Fibroblast of skin of right quadriceps (primary cell): ENCODE measurements at places on chromosomes 1 and 21.

DNA sequence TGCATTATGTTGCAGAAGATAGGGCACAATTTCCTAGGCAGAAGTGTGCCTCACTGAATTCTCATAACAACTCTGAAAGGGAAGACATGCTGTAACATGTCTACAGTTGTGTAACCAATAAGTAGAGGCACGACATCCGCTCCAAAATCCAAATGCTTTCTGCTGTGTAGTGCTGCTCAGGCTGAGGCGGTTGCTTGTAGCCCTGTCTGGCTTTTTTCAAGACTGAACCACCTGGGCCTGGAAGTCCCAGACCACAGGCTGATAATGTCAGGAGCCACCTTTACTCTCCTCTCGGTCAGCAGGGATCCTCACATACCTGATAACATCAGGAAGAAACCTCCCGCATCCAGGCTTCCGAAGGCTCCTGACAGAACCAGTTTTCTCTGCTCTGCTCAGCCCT is 10.9 kb downstream of the AKNAD1 start:
- no peak for DNase-seq

DNA sequence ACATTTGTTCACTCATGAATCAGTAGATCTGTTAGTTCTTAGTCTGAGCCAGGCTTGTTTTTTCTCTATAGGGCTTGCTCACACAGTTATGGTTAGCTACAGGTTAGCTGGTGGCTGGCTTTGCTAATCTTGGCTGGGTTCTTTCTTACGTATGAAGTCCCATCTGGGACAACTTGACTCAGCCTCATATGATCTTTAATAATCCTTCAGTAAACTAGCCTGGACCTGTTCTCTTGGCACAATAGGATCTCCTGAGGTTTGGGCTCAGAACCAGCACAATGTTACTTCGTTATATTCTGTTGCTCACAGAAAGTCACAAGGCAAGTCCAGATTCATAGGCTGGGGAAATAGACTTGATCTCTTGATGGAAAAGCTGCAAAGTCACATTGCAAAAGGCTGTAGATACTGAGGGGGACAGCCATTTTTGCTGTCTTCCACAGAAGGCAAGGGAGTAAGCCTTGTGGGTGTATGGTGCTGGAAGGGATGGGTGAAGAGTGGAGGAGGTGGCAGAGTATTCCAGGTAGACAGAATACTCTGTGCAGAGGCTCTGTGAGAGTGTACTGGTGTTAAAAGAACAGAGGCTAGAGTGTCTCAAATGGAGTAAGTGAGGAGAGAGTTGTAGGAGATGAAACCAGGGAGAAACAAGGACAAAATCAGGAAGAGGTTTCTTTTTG is 24.4 kb downstream of the EFCAB7 start:
- DNase-seq = peak; percentile 44

GRCh38 chr1:243917177-243917862 is 67.3 kb upstream of the AKT3 start:
- peak; percentile 86 for DNase-seq

DNA sequence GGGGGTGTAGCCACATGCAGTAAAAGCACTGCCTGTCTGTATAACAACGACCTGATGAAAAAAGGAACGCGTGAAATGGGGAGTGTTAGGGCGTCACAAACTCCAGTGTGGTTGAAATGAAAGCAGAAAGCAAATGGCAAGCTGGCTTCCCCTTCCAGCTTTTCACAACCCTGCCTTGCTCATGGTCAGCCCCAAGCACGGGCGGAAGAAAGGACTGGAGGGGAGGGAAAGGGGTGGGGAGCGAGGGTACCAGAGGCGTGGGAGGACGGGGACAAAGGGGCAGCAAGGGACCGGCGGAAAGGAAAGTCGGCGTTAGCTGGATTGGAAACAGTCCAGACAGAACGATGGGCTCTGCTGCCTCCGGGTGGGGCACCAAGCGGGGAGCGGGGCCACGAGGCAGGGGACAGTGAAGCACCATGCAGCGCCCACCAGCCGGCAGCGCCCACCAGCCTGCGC is 9.6 kb downstream of the VPS26C start:
- DNase-seq = peak; percentile 9

GRCh38 chr21:26843933-26844257 is 1.3 kb downstream of the ADAMTS1 start:
- peak; percentile 56 for DNase-seq

DNA sequence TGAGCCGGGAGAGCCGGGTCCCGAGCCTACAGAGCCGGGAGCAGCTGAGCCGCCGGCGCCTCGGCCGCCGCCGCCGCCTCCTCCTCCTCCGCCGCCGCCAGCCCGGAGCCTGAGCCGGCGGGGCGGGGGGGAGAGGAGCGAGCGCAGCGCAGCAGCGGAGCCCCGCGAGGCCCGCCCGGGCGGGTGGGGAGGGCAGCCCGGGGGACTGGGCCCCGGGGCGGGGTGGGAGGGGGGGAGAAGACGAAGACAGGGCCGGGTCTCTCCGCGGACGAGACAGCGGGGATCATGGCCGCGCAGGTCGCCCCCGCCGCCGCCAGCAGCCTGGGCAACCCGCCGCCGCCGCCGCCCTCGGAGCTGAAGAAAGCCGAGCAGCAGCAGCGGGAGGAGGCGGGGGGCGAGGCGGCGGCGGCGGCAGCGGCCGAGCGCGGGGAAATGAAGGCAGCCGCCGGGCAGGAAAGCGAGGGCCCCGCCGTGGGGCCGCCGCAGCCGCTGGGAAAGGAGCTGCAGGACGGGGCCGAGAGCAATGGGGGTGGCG is 371 bp downstream of the ARID1A start:
- DNase-seq = no peak

GRCh38 chr1:91428182-91428798 is 23.7 kb upstream of the HFM1 start:
- DNase-seq = no peak

- DNase-seq = no peak
These were observed 22.5 kb downstream of the XCL1 start for GRCh38 chr1:168598892-168599291.

- no peak for DNase-seq
These were observed 49.1 kb upstream of the C1orf146 start for GRCh38 chr1:92168657-92169056.

- no peak for DNase-seq
These were observed 10.3 kb upstream of the CFAP126 start for GRCh38 chr1:161378014-161378413.

DNA sequence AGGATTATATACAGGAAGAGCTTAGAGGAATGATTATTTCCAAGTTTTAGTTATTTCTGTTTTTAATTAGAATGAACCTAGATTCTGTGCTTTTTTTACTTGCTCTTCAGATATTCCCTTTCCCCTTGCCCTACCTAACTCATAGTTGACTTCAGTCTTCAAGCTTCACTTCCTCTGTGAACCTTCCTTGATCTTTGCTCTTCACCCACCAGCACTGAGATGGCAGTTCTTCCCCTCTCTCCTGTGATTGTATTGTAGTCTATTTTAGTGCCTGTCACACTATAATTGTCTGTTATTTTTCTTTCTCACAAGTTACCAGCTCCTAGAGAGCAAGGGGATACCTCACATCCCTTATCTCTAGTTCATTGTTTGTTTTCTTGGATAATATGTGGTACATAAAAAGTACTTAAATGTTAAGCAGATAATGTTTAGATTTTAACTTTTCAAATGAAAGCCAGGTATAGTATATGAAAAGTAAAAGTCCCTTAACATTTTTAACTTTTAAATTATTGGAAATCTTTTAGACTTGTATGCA is 33.2 kb downstream of the KCTD3 start:
- DNase-seq = no peak

GRCh38 chr1:12048372-12048771 is 14.7 kb upstream of the TNFRSF8 start:
- DNase-seq = no peak

- DNase-seq = peak; percentile 30
These were observed 42.1 kb downstream of the PARP1 start for GRCh38 chr1:226365831-226366231.
